ENCODE measurements at places on chromosomes 3 and 15.
A peak's percentile ranks its signal among the peaks of the same experiment; 100 is the strongest.

DNA sequence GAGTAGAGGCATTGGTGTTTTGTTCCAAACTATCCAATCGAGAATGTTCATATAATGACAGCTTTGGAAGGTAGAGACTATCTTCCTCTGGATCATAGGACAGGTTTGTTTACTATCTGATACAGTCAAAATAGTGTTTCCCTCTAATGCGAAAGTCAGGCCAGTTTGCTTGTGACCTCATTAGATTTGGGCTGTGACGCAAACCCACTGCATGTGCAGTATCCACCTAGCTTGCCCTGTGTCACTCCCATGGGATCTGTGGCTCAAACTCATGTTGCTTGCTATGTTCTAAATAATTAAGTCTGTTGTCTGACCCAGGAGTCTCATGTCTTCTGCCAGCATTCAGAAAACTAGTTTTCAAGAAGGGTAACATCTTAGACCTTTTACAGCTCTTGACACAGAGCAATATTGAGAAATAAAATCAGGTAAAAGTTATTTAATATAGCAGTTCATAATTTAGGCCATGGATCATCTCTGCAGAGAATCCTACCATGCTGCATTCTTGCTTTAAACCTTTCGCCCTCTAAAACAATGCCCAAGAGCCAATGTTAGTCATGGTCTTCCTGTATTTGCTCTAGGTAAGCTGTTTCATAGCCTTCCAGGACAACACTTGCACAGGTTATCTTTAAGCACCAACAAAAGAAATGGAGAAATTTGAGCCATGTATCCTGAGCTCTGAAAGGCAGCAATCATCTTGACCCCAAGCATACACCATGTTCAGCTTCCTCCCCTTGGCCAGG is 26.4 kb downstream of the NIT2 start:
- no peak for DNase-seq

DNA sequence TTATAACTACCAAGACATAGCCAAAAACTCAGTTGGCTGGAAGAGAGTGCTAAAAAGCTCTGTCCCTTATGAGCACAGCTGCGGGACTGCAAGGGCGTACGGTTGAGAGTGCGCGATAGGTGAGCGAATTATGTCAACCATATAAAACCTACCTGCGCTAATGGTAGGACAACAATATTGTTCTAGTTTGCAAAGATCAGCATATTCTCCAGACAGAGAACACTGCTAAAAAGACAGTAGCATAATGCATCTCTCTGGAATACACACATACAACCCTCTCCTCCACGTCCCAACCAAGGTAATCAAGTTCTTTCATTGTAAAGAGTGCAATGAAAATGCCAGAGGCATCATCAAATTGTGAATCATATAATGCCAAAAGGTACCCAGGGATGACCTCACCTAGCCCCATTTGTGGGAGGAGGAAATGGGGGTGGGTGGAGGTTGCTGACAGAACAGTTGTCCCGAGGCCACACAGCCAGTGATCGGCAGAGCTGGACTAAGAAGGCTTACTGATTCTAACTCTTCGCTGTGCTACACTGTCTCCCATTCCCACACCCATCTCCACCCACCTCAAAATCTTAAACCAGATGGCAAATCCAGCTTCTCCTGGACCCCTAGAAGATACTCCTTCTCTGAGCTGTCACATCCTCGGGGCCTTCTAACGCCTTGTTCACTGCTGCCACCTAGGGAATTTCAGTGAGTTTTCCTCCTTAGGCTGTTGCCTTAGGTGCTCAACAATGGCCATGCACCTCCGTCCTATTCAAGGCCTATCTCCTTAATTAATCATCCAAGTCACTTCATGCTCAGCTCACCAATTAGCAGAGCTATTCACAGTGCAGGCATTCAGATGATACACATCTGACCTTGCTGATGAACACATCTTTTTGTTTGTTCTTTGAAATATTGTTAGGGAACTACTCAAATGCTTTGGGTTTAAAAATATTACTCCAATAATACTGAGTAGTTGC is 60.7 kb downstream of the RPL22L1 start:
- no peak for DNase-seq

DNA sequence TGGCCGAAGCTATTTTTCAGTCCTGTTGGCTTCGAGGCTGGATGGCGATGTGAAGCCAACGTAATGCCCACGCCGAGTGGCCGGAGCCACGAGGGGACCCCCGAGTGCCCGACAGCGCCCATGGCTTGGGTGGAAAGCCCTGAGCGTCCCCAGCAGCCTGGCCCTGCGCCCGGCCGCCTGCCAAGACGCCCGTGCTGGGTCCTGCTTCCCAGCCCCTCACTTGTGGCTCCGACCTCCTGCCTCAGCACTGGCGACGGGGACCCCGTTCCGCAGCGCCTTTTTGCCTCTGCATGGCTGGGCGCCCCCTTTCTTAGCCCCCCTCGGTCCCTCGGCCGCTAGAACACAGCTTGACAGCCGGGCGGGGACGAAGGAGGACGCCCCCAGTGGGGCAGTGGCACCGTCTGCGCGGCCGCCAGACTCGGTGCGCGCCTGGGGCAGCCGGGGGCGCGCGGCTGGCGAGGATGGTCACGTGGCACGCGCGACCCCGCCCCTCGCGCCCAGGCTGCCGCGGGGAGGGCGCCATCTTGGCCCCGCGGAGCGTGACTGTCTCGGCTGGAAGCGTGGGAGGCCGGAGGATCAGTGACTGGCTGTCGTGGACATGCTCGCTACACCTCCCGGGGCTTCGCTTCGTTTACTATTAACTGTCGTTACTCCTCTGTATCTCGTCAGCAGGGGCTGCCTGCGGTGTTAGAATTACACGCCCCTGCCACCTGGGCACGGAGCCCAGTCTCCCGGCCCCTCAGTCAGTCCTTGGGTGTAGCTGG is 626 bp upstream of the GPR176 start:
- peak; percentile 71 for DNase-seq

GRCh38 chr15:59013246-59013873 is 25.9 kb downstream of the RNF111 start:
- DNase-seq: no peak
